Ureter (tissue), 1 donor: ENCODE measurements at places on chromosomes 7 and 10.

DNA sequence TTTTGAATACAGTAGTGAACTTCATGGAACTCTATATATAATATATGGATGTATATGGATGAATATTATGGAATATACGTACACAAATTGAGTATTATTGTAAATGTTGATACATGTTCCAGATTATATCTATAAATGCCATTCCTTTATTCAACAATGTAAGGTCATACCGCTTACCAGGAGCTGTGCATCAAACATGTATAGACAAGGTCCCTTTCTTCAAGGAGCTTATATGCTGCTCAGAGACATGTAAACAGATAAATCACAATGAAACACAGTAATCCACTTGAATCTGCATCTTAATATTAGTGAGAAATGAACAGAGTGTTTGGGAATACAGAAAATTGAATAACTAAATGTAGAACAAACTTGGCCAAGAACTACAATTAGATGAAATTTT lies 898 bp upstream of the SEM1 start:
- no peak for DNase-seq

- DNase-seq, result no peak
These were observed 5.0 kb downstream of the MAD1L1 start for GRCh38 chr7:2227699-2228098.

- DNase-seq, result no peak
These were observed 233.9 kb downstream of the DNAJB6 start for GRCh38 chr7:157570531-157571200.

GRCh38 chr10:21511946-21512572 lies 13.4 kb downstream of the SKIDA1 start:
- DNase-seq, result no peak

GRCh38 chr10:7563770-7564169 lies 103.0 kb downstream of the ITIH5 start:
- no peak for DNase-seq

DNA sequence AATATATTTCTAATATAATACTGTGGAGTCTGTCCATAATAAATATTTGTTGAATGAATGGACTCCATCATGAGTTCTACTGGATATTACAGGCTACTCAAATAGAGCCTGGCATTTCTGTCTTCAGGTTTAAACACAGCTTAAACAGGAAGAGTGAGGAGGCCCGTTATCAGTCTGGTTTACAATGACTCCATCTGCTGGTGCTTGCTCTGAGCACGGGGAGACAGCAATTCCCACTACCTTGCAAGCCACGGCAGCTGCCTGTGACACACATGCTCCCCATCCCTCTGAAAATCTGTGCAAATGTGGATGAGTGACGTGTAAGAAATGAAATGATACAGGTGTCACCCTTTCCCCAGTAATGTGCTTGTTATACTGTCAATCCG lies 293.5 kb upstream of the IMMP2L start:
- no peak for DNase-seq
